Regular cardiac myocyte (primary cell): ENCODE measurements at places on chromosomes 13 and 19. TPM values are rescaled to one million over a fixed set of nuclear protein-coding genes. Genes with fewer than 3 reads are reported as not detected.

DNAAF3 gene
- 0.77 and 0.85 TPM in 2 replicates for total RNA-seq

FGF9 gene
- total RNA-seq = under 0.01 TPM in 1 of 2 replicates, not detected in the other

URAD gene
- not detected in 2 replicates for total RNA-seq

PDCD2L gene
- total RNA-seq = 11.0 and 16.7 TPM in 2 replicates

PCP2 gene
- total RNA-seq = not detected in 2 replicates

KLK4 gene
- not detected in 2 replicates for total RNA-seq

MBD3L2 gene
- total RNA-seq = not detected in 2 replicates

UPF3A gene
- 13.2 and 17.8 TPM in 2 replicates for total RNA-seq

KIR3DL2 gene
- total RNA-seq = not detected in 2 replicates

ZNF571 gene
- total RNA-seq = 1.7 and 5.4 TPM in 2 replicates

CLEC11A gene
- 40.8 and 87.7 TPM in 2 replicates for total RNA-seq

SLC1A6 gene
- not detected in 2 replicates for total RNA-seq

ZNF729 gene
- under 0.01 TPM in 1 of 2 replicates, not detected in the other for total RNA-seq

ZNF607 gene
- 3.8 and 6.8 TPM in 2 replicates for total RNA-seq

CEACAM7 gene
- not detected in 2 replicates for total RNA-seq

CYP2A6 gene
- not detected in 2 replicates for total RNA-seq

NLRP5 gene
- under 0.01 TPM in 1 of 2 replicates, not detected in the other for total RNA-seq

LIM2 gene
- total RNA-seq = not detected in 2 replicates

SLC6A16 gene
- 0.38 and 0.56 TPM in 2 replicates for total RNA-seq

GZMM gene
- 0.28 TPM in 1 of 2 replicates, not detected in the other for total RNA-seq

DKKL1 gene
- total RNA-seq = not detected in 2 replicates

MEIOSIN gene
- total RNA-seq = not detected in 2 replicates

IGFL2 gene
- 1.1 TPM in 1 of 2 replicates, not detected in the other for total RNA-seq

CD37 gene
- 0.28 TPM in 1 of 2 replicates, not detected in the other for total RNA-seq

C19orf81 gene
- not detected in 2 replicates for total RNA-seq

KLK8 gene
- not detected in 2 replicates for total RNA-seq

BCAM gene
- 5.4 and 8.2 TPM in 2 replicates for total RNA-seq

FUT1 gene
- total RNA-seq = under 0.01 and 0.58 TPM in 2 replicates

MAP3K10 gene
- 6.9 and 7.6 TPM in 2 replicates for total RNA-seq

PALM gene
- 3.8 and 13.8 TPM in 2 replicates for total RNA-seq

PCSK4 gene
- 0.19 and 1.4 TPM in 2 replicates for total RNA-seq

DACH1 gene
- under 0.01 TPM in 2 replicates for total RNA-seq

WDR88 gene
- not detected in 2 replicates for total RNA-seq

GGACT gene
- total RNA-seq = 2.3 and 4.2 TPM in 2 replicates

IRF2BP1 gene
- total RNA-seq = 26.5 and 28.4 TPM in 2 replicates

LILRB1 gene
- total RNA-seq = not detected in 2 replicates

SPINT2 gene
- total RNA-seq = 3.3 and 10.7 TPM in 2 replicates
